Nephron progenitor cell (in vitro differentiated cells): ENCODE measurements at places on chromosomes 12 and 14.

- H3K27me3 ChIP-seq, result peaks cover 4% of the 10 kb centered on the region
- no peak overlapping the region for H3K4me3 ChIP-seq
- no peak for DNase-seq
- peaks cover 72% of the 10 kb centered on the region for H3K36me3 ChIP-seq
These were observed 54.5 kb upstream of the MMP17 start for GRCh38 chr12:131773582-131774221.

- H3K4me1 ChIP-seq, result no peaks in the 10 kb centered on the region
- DNase-seq, result no peak
- peaks cover 64% of the 10 kb centered on the region for H3K36me3 ChIP-seq
These were observed 18.9 kb upstream of the TOMM20L start for GRCh38 chr14:58376791-58377190.

- no peak overlapping the region for H3K27ac ChIP-seq
- H3K27me3 ChIP-seq, result no peaks in the 10 kb centered on the region
- DNase-seq, result no peak
- H3K4me3 ChIP-seq, result no peak overlapping the region
- H3K4me1 ChIP-seq, result peaks cover under 1% of the 10 kb centered on the region
These were observed 38.1 kb downstream of the GCH1 start for GRCh38 chr14:54864526-54864925.

DNA sequence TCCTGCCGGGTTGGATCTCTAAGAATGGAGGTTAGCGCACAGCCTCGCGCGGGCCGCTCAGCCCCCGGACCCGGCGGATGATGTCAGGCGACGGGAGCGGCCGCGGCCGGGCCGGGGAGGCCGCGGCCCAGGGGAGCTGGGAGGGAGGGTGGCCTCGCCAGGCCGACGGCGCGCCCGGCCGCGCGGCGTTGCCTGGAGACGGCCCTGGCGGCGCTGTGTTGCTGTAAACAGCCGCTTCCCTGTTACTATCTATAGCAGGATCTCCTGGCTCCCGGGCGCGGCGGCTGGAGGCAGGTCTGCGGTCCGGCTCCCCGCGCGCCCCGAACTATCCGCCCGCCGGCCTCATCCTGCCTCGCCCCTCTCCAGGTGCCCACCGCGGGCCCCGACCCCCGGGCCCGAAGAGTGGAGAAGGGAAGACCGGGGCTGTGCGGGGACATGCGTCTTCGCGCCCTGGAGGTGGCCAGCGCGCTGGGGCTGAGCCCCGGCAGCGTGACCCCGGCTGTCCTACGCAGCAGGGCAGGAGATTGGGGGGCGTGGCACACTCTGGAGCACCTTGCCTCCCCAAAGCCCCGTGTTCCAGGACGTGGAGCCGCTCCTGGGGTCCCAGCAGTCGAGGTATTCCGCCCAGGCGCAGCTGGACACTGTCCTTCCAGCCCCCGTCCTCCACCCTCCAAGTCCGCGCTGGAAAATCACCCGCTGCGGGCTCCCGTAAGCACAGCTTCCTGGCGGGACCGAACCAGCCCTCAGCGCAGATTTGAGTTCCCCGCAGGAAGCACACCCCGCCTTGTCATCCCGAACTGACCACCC, 1.4 kb upstream of the FOS start:
- H3K36me3 ChIP-seq, result peaks cover 20% of the 10 kb centered on the region
- H3K27ac ChIP-seq, result peak overlapping the region; percentile 100
- H3K27me3 ChIP-seq, result peaks cover 46% of the 10 kb centered on the region
- peaks cover 64% of the 10 kb centered on the region for H3K4me1 ChIP-seq
- peak; percentile 83 for DNase-seq

- no peak for DNase-seq
- H3K4me1 ChIP-seq, result peaks cover 12% of the 10 kb centered on the region
- H3K36me3 ChIP-seq, result no peaks in the 10 kb centered on the region
- H3K27ac ChIP-seq, result no peak overlapping the region
- H3K4me3 ChIP-seq, result no peak overlapping the region
These were observed 326.8 kb downstream of the SYT1 start for GRCh38 chr12:79191391-79191790.

DNA sequence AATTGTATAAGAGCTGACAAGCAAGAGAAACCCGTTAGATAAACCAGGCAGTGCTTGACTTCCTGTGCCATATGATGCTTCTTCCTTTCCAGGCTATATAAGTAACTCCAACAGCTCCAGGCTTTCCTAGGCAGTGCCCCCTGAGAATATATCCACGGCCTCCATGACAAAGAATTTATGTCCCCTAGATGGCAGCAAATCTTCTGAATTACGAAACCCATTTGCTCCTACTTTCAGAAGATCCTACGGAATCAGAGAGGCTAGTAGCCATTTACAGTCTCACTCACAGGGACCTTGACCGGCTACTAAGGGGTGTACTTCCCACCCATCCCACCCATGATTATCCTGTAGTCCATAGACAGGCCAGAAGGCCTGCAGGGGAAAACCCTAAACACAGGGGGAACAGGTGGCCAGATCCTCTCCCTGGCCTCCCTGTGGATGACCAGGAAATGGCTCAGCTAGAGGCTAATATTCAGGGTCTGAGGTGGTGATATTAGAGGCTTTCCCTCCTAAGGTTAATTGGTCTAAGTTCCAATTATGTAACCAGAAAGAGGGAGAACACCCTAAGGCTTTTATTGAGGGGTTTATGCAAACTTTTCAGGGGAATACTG, 77.2 kb upstream of the DCD start:
- peaks cover 19% of the 10 kb centered on the region for H3K4me1 ChIP-seq
- no peaks in the 10 kb centered on the region for H3K36me3 ChIP-seq
- peaks cover 14% of the 10 kb centered on the region for H3K27me3 ChIP-seq
- peak; percentile 15 for DNase-seq
- H3K4me3 ChIP-seq, result no peak overlapping the region

GRCh38 chr12:90679674-90680073, 275.3 kb downstream of the CCER1 start:
- no peaks in the 10 kb centered on the region for H3K4me1 ChIP-seq
- no peak for DNase-seq
- no peak overlapping the region for H3K4me3 ChIP-seq
- peaks cover 3% of the 10 kb centered on the region for H3K27me3 ChIP-seq
- no peak overlapping the region for H3K27ac ChIP-seq
- H3K36me3 ChIP-seq, result no peaks in the 10 kb centered on the region

DNA sequence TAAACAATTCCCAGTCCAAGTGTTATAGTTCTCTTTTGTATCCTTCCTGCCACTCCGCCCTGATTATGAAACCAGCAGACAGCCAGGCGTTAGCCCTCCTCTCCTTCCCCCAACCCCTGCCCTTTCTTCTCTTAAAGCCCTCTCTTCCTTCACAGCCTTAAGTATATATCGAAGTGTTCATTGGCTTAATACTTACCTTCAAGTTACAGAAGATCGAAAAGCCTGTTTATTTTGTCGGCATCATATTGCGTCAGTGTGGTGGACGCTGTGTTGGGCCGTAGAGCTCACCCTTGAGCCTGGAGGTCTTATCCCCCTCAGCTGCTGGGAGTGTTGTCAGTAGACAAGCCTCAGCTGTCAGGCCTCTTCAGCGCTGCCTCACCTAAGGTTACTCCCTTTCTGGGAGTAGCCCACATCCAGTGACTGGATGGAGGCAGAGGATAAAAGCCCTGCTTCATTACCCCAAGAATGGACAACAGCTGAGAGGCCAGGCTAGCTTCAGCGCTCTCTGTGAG, 36.2 kb downstream of the CMAS start:
- H3K4me1 ChIP-seq, result peaks cover 14% of the 10 kb centered on the region
- no peaks in the 10 kb centered on the region for H3K36me3 ChIP-seq
- no peak overlapping the region for H3K4me3 ChIP-seq
- DNase-seq, result no peak
- peak overlapping the region; percentile 75 for H3K27ac ChIP-seq
- no peaks in the 10 kb centered on the region for H3K27me3 ChIP-seq

- H3K4me1 ChIP-seq, result peaks cover 15% of the 10 kb centered on the region
- no peak overlapping the region for H3K4me3 ChIP-seq
- H3K36me3 ChIP-seq, result no peaks in the 10 kb centered on the region
These were observed 285.8 kb downstream of the ADGRD1 start for GRCh38 chr12:131239384-131240094.

DNA sequence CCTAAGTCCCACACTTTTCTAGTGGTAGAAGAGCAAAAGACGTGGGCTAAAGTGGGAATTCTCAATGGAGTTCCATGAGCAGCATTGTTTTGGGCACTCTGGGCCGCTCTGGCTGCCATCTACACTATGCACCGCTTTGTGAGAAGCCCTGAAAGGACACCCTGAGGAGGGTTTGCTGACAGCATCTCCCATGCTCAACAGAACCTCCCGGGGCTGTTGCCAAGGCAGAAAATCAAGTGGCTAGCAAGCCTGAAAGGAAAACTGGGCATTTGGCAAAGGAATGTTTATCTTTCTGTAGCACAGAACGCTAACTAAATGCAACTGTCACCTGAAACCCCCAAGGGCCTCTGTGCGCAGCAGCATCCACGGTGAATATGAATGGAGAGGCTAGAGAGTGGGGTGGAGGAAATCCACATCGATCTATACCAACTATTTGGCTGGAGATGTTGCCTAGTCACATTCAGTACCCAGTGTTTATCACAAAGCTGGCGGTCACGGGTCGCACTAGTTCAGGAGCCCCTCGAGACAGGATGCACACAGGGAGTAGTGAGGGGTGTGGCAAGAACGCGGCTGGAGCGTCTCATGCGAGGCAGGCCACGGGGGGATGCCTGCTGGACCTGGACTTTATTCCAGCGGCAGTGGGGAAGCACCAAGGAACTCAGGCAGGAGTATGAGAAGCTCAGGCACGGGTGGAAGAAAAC, 14.2 kb downstream of the APPL2 start:
- H3K27me3 ChIP-seq, result no peaks in the 10 kb centered on the region
- DNase-seq, result no peak
- no peak overlapping the region for H3K4me3 ChIP-seq
- peak overlapping the region; percentile 95 for H3K27ac ChIP-seq
- peaks cover 43% of the 10 kb centered on the region for H3K36me3 ChIP-seq
- H3K4me1 ChIP-seq, result peaks cover 22% of the 10 kb centered on the region

DNA sequence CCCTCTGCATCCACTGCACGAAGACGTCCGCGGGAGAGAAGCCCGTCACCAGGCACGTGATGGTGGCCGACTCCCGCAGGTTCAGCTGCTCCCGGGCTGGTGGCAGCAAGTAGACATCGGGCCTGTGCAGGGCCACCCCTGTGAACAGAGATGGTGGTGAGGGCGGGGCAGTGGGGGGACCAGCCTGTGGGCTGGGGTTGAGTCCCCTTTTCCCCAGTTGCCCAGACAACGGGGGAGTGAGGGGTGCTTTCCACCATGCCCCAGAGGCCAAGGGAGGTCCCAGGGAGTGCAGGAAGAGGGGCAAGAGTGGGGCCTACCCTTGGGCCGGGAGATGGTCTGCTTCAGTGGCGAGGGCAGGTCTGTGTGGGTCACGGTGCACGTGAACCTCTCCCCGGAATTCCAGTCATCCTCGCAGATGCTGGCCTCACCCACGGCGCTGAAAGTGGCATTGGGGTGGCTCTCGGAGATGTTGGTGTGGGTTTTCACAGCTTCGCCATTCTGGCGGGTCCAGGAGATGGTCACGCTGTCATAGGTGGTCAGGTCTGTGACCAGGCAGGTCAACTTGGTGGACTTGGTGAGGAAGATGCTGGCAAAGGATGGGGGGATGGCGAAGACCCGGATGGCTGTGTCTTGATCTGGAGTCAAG, 328.3 kb downstream of the TMEM121 start:
- no peak overlapping the region for H3K4me3 ChIP-seq
- H3K27ac ChIP-seq, result no peak overlapping the region
- H3K4me1 ChIP-seq, result no peaks in the 10 kb centered on the region
- H3K36me3 ChIP-seq, result peaks cover 6% of the 10 kb centered on the region
- no peak for DNase-seq

DNA sequence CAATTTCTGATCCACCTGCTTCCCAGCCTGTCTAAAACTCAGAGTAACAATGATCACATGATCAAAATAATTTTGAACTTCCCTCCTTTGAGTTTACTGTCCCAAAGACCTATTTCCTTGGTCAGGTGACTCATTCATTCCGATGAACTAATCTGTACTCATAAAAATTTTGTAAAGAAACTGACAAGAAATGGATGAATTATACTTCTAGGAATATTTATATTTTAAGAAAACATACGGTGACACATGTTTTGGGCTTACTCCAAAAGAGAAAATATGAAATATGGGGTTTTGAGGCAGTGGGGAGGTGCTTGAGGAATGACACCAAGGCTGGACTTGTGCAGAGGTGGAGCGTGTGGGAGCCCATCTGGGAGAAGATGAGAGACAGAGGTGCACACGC, 42.0 kb downstream of the GUCY2C start:
- H3K36me3 ChIP-seq, result no peaks in the 10 kb centered on the region
- H3K27me3 ChIP-seq, result peaks cover 3% of the 10 kb centered on the region
- peaks cover 9% of the 10 kb centered on the region for H3K4me1 ChIP-seq

DNA sequence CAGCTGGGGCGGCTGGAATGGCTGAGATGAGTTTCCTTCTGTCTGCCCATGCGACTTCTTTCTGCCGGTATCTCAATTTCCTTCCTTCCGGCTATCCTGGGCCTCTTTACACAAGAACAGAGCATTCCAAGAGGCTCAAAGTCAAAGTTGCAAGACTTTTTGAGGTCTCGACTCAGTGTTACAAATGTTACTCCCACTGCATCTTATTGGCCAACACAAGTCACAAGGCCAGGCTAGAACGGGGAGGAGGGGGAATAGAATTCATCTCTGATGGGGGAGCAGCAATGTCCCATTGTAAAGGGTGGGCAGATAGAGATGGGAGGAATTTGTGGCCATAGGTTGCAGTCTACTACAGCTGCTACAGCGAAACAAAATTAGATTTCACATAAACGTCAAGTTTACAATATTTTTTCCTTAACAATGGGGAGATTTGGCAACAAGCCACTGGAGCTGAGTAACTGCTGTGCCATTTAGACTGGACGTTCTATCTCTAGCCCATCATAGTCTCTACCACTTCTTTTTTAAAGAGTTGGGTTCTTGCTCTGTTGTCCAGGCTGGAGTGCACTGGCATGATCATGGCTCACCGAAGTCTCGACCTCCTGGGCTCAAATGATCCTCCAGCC, 9.5 kb upstream of the NYNRIN start:
- DNase-seq, result no peak
- no peaks in the 10 kb centered on the region for H3K36me3 ChIP-seq

DNA sequence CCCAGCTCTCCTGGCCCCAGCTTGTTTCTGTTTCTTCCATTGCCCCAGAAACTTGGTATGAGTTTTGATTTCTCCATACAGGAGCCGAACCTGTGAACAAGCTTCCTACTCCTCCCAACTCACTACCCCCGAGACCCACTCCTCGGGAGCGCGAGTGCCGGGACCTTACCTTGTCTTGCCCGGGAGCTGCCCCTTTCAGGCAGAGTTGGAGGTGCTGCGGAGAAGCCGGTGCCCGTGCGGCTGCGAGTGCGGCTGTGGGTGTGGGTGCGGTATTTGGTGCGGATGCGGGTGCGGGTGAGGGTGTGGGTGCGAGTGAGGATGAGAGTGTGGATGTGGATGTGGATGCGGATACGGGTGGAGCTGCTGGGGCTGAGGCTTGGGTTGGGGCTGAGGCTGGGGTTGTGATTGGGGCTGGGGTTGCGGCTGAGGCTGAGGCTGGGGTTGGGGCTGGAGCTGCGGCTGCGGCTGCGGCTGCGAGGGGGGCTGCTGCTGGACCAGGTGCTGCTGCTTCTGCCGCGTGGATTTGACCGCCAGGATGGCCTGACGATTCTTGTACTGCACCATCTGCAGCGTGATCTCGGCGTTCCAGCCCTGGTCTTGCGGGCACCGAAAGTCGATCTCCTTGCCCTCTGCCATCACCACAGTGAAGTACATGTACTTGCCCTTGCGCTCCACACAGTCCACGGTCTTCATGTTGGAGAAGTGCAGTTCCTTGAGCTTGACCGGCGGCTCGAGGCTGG, 1.1 kb downstream of the PHLDA1 start:
- DNase-seq, result peak; percentile 40
- H3K4me3 ChIP-seq, result peak overlapping the region; percentile 95
- H3K36me3 ChIP-seq, result peaks cover 43% of the 10 kb centered on the region
- peak overlapping the region; percentile 97 for H3K27ac ChIP-seq
- H3K4me1 ChIP-seq, result peaks cover 54% of the 10 kb centered on the region
